ENCODE measurements at places on chromosomes 2 and 18. TPM values are rescaled to one million over a fixed set of nuclear protein-coding genes. Genes with fewer than 3 reads are reported as not detected.

CDH2 gene
- 0.68 TPM for total RNA-seq

UGT1A10 gene
- total RNA-seq = not detected

MYCN gene
- total RNA-seq = 0.68 TPM

GRCh38 chr2:236862526-236862925 lies 223.2 kb upstream of the COPS8 start:
- no peak for DNase-seq

- no peak for DNase-seq
These were observed 831.1 kb downstream of the GALR1 start for GRCh38 chr18:78080761-78081160.

DNA sequence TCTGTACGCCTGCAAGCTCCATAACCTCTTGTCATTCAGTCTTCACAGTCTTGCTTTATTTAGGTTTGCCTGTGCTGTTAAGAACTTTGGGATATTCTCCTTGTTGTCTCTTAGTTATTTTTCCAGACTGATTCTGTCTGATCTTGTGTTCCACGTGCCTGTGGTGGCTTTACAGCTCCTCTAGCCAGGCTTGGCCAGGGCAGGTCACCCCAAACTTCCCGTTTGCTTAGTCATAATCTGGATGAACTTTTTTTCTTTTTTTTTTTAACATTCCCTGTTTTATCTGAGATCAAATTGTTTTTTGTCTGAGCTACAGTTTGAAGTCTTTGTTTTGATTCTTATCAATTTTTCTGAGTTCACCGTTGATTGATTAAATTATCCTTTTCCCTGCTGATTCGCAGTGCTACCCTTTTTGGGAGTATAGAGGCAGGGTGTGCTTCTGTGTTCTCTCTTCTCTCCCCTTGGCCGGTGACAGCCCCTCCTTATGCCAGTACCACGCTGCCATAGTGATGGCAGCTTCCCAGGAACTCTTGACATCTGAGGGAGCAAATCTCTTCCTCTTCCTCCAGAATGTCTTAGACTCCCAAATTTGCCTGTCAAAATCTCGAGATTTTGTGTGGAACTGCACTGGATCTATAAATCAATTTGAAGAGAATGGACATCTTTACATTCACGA lies 2.5 kb downstream of the SP100 start:
- no peak for DNase-seq

DNA sequence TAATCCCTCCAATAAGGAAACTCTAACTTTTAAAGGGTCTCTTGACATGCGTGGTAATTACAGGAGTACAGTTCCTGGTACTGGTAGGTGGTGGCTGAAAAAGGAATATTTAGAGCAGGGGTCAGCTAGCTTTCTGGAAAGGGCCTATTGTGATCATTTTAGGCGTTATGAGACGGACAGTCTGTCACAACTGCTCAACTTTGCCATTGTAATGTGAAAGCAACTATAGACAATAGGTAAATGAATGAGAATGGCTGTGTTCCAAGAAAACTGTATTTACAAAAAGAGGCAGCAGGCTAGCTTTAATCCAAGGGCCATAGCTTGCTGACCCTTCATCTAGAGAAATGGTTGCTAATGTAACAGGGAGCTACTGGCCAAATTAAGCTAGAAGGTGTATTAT lies 177.7 kb upstream of the LRRTM1 start:
- no peak for DNase-seq

DNA sequence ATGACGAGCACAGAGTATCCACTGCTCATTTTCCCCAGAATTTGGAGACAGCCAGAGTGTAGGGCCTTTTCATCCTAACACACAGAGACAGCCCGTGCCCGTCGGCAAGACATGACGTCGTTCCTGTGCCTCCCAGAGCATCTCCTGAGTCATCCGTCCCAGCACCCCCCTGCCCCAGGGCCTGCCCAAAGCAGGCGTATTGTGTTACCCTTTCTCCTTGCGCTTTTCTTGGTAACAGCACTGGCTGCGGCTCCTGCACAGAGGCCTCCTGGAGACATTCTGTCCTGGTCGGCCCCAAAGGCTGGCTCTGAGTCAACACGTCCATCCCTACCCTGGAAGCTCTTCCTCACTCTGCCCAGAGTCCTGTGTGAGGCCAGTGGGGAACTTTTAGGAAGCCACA lies 217.1 kb downstream of the KLHL29 start:
- no peak for DNase-seq

- DNase-seq = no peak
These were observed 25.3 kb downstream of the BABAM2 start for GRCh38 chr2:27915874-27916273.

- DNase-seq = no peak
These were observed 51.0 kb upstream of the MCFD2 start for GRCh38 chr2:46966576-46966975.
